ENCODE measurements at places on chromosomes 6 and 20.

GRCh38 chr20:48816282-48817205, 11.3 kb downstream of the PREX1 start:
- DNase-seq: no peak

- no peak for DNase-seq
Observed at GRCh38 chr6:50785921-50786320, 32.8 kb upstream of the TFAP2B start.

- DNase-seq: no peak
Observed at GRCh38 chr6:116676021-116676420, 5.0 kb upstream of the KPNA5 start.

GRCh38 chr6:104728448-104728847, 131.3 kb downstream of the HACE1 start:
- DNase-seq: no peak

DNA sequence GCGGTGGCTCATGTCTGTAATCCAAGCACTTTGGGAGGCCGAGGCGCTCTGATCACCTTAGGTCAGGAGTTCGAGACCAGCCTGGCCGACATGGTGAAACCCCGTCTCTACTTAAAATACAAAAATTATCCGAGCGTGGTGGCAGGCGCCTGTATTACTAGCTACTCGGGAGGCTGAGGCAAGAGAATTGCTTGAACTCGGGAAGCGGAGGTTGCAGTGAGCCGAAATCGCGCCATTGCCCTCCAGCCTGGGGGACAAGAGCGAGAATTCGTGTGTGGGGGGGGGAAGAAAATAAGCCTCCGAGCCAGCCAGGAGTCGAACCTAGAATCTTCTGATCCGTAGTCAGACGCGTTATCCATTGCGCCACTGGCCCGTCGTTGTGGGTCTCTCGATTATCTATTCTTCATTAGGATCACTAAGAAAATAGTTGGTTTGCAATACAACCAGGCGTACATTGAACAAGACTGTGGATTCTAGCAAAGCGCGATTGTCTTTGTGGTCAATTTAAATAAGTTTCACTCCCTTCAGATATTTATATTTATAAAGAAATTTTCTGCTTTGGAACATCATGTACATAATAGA, 33.9 kb upstream of the PRSS16 start:
- DNase-seq: no peak

- no peak for DNase-seq
Observed at GRCh38 chr6:117668736-117669135, 6.5 kb upstream of the NUS1 start.

- DNase-seq: no peak
Observed at GRCh38 chr6:74222768-74223333, 526.8 kb downstream of the CD109 start.

DNA sequence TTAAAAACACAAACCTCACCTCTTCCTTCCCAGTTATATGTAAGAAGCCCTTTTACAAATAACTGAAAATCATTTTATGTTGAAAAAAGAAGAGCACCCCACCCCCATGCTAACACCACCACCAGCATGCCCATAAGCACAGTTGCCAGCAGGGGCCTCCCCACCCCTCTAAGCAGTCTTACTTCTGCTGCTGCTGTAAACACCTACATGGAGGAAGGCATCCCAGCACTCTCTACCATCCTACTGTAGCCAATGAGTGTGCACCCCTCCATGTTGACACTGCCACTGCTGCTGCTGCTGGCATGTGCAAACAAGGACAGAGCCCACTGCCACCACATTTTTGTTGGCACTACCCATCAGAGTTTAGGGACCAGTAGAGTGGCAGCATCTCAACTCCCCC, 49.6 kb upstream of the PHIP start:
- DNase-seq: no peak

DNA sequence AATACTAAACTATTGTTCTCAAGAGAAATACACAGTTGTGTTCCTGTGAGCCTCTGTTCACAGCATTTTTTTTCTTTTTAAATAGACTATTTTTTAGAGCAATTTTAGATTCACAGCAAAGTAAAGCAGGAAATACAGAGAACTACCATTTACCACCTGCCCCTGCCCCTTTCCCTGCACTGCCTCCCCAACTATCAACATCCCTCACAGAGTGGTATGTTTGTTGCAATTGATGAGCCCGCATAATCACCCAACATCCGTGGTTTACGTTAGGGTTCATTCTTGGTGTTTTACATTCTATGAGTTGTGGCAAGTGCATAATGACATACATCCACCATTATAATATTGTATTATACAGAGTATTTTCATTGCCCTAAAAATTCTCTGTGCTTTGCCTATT, 71.6 kb upstream of the TNFAIP3 start:
- DNase-seq: no peak

GRCh38 chr6:170453586-170454511, 99.3 kb downstream of the PSMB1 start:
- no peak for DNase-seq

- DNase-seq: peak; percentile 43
Observed at GRCh38 chr6:29005183-29005885, at the start of gene ZNF311. ZNF311 (minus strand) TSS chr6:29005315; CDS start chr6:29003954, 1,361 bp downstream.

DNA sequence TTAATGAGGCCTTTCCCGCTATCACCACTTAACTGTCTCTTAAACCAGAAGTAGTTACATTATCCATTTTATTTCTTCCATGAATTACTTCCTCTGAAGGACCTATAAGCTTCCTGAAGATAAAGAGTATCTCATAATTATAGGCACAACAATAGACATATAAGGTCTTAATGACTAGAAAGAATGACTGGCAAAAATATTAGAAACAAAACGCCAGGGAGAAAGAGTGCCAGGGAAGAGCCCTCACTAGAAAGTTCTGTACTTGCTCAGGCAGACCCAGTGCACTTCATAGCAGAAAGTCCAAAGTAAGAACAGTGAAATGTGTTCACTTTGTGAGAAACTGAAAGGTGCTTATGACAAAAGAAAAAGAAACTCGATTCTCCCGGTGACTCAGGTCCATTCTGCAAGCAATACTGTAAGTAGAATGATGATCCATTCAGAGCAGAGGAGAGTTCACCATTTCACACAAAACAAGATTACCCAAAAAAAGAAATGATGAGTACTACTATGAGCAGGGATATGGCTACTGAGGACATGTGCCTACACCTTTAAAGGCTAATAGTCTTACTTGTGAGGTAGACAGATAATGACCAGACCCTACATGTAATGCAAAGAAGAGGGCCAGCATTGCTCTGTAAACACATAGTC, 5.5 kb downstream of the ZNF334 start:
- DNase-seq: no peak

DNA sequence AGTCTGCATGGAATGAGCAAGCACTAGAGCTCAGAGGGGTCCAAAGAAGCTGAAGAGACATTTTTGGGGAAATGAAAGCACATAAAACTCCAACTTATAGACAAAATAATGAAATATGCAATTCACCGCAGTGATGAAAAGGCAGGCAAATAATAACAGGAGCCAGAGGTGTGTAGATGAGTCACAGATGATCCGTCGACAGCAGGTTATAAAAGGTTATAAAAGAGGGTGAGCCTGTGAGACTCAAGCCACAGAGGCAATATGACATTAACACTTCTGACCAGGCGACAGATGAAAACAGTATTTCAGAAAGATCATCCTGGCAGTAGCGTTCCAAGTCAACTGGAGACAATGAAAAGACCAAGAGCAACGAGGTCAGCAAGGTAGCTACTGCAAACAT, 35.8 kb upstream of the ANKRD60 start:
- no peak for DNase-seq

GRCh38 chr20:33191484-33191883, 23.5 kb downstream of the BPIFA2 start:
- DNase-seq: no peak

GRCh38 chr6:5786321-5786968, 220.3 kb downstream of the NRN1 start:
- no peak for DNase-seq

GRCh38 chr20:19018881-19019280, 193.6 kb upstream of the SLC24A3 start:
- no peak for DNase-seq

GRCh38 chr6:129748901-129749748, 39.1 kb upstream of the ARHGAP18 start:
- DNase-seq: no peak

- DNase-seq: no peak
Observed at GRCh38 chr6:165317723-165318122, 8.3 kb upstream of the C6orf118 start.

GRCh38 chr20:26207237-26207966, 510.7 kb upstream of the ZNF337 start:
- no peak for DNase-seq

DNA sequence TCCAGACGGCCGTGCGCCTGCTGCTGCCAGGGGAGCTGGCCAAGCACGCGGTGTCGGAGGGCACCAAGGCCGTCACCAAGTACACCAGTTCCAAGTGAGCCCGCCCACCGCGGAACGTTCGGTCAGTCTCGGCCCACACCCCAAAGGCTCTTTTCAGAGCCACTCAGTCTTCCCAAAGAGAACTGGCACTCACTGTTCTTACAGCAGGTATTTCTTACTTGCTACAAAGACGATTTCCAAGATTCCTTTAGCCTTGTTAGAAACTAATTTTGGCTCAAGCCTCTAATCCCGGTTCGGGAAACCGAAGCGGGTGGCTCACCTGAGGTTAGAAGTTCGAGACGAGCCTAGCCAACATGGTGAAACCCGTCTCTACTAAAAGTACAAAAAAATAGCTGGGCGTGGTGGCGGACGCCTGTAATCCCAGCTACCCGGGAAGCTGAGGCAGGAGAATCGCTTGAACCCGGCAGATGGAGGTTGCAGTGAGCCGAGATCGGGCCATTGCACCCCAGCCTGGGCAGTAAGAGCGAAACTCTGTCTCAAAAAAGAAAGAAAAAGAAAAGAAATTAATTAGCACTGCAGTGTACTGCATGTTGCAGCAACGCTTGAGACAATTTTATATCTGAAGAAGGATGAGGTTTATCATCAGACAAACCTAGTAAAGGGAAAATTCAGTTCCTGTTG, 73.1 kb downstream of the OR2B2 start:
- DNase-seq: no peak

DNA sequence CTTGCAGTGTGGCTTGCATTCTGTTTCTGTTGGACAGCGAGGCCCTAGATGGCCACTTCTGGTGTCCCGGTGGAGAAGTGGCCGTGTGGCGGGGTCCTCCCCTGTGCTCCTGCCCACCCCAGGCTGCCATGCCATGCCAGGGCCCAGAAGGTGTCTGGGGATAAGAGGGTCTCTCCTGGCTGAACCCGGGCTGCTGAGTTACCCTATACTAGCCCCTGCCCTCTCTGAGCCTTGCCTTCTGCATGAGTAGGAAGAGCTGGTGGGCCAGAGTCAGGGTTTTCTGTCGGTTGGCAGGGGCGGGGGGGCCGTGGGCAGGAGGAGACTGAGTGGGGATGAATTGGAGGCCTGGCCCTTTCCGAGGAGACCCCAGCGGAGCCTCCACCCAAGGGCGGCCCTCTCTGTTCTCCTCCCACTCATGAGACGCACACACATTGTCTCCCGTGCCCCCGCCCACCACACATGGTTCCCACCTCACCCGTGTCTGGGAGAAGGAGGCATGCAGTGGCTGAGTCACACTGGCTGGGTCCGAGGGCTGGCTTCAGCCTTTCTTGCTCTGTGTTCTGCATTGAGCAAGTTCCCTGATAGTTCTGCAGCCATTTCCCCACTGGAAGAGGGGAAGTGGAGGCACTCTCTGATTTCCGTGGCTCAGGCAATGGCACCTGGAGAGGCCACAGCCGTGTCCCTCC, 24.6 kb downstream of the VSTM2L start:
- DNase-seq: no peak

DNA sequence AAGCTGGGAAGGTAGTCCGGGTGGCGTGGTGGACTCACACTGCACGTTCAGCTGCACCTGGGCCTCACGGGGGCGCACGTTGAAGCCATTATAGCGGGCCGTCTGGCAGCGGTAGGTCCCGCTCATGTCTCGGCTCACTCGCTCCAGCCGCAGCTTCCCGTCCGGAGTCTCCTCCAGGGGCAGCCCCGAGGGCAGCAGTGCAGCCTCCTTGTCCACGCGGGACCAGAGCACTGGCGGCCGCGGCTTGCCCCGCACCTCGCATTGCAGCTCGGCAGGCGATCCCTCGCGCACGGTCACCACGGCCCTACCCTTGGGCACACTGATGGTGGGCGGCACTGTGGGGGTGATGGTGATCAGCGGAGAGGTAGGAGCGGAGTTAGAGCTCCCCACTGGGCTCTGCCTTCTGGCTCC, 47.6 kb downstream of the MDGA1 start:
- no peak for DNase-seq

DNA sequence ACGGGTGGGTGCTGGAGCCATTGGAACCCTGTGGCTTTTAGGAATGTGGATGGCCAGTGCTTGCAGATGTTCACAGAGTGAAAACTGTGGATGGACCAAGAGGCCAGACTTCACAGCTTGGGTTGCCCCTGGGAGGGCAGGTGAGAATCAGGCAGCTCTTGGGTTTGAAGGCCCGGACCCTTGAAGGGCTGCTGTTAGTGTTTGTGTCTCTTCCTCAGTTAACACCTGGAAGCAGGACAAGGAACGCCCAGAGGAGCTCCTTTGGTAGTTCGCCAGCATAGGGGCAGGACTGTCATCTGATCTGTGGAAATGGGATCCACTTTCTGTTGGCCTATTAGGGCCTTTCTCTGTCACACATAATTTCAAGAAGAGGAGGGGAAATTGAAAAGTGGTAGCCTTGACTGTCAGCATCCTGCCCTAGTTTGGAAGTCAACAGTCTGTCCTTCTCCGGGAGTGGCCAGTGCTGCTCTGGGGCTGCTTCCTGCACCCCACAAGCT, 43.6 kb downstream of the RIOK1 start:
- no peak for DNase-seq

- no peak for DNase-seq
Observed at GRCh38 chr6:138007014-138007472, 100.2 kb downstream of the PERP start.

DNA sequence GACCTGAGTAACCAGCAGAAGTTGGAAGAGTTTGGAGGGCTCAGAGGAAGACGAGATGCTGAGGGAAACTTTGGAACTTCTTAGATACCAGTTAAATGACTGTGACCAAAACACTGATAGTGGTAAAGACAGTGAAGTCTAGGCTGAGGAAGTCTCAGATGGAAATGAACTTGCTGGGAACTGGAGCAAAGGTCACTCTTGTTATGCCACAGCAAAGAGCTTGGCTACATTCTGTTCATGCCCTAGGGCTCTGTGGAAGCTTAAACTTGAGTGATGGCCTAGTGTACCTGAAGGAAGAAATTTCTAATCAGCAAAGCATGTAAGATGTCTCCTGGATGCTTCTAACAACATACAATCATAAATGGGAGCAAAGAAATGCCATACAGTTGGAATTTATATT, 24.7 kb downstream of the WDR27 start:
- no peak for DNase-seq

GRCh38 chr6:129680633-129681032, 29.3 kb downstream of the ARHGAP18 start:
- DNase-seq: no peak

GRCh38 chr6:130365166-130366106, at the start of gene TMEM200A:
TMEM200A (plus strand) TSS chr6:130366017; CDS start chr6:130440423, 74,406 bp downstream.
- DNase-seq: peak; percentile 14
